NCI-H2227 treated with DMSO at 0.1 percent for 48 hours (cell line): ENCODE measurements at places on chromosomes 7 and 10.

DNA sequence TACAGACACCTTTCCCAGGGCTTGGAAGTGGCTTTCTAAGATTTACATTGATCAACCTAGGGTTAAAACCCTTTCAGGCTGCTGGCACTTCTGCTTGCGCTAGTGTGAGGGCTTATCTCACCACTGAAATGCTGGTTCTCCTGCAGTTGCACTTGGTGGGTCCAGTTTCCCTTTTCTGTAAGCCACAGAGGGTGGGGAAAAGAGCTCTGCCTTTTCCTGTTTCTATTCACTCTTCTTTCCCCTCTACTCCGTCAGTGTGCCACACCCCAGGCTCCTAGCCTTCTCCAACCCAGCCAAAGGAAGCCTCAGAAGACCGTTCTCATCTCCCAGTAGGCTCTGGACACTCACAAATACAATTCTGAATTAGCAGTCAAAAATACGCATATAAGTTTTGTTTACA lies 19.0 kb upstream of the CAPZA2 start:
- no peak for DNase-seq

GRCh38 chr10:110803239-110803749 lies 68.4 kb upstream of the PDCD4 start:
- no peak for DNase-seq

- DNase-seq: no peak
These were observed 349.8 kb downstream of the SDK1 start for GRCh38 chr7:3650844-3651243.

DNA sequence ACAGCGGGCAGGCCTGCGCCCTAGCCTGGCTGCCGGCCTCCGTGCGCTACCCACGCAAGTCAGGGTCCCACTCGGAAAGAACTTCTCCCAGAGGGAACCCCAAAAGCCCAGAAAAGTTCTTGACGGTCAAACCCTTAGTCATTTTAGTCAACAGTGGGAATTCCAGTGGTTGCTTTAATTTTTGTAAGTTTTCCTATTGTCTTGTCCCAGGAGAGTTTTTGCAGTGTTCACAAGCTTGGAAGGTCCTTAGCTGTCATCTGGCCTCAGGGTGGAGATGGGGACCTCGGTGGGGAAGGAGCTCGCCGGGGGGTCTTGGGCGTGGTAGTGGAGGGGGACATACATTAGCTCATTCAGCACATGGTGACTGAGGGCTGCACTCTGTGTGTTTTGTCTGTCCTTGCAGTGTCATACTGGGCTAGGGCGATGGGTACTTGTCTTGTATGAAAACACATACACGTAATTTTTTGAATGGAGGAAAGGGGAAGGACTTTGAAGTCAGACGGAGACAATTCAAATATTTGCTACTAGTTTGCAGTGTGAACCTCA lies 736 bp downstream of the MINDY4 start:
- no peak for DNase-seq
